Thoracic aorta (tissue), 2 donors: ENCODE measurements at places on chromosomes 11 and 22.

- H3K27ac ChIP-seq, result no peak overlapping the region
- no peaks in the 10 kb centered on the region for H3K27me3 ChIP-seq
- no peak for DNase-seq
- H3K36me3 ChIP-seq, result no peaks in the 10 kb centered on the region
- H3K4me1 ChIP-seq, result peaks cover 6% of the 10 kb centered on the region
These were observed 34.0 kb downstream of the WEE1 start for GRCh38 chr11:9607511-9607899.

DNA sequence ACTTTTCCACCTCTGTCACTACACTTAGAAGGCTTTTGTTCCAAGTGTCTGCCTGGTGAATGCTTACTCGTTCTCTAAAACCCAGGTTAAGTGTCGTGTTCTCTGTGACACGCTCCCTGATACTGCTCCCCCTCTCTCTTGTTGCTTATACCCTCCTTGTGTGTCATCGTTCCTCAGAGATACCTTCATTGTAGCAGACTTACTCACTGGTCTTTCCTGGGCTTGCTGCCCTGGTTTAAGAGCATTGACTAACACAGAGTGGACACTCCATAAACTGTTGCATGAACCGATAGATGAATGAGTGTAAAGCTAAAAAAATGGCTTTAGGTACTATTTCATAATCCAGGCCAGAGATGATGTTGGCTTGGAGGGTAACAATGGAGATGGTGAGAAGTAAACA is 171.3 kb downstream of the GRIK4 start:
- no peak overlapping the region for H3K4me3 ChIP-seq
- DNase-seq, result no peak
- H3K36me3 ChIP-seq, result no peaks in the 10 kb centered on the region
- no peaks in the 10 kb centered on the region for H3K27me3 ChIP-seq
- H3K27ac ChIP-seq, result no peak overlapping the region
- H3K4me1 ChIP-seq, result no peaks in the 10 kb centered on the region

DNA sequence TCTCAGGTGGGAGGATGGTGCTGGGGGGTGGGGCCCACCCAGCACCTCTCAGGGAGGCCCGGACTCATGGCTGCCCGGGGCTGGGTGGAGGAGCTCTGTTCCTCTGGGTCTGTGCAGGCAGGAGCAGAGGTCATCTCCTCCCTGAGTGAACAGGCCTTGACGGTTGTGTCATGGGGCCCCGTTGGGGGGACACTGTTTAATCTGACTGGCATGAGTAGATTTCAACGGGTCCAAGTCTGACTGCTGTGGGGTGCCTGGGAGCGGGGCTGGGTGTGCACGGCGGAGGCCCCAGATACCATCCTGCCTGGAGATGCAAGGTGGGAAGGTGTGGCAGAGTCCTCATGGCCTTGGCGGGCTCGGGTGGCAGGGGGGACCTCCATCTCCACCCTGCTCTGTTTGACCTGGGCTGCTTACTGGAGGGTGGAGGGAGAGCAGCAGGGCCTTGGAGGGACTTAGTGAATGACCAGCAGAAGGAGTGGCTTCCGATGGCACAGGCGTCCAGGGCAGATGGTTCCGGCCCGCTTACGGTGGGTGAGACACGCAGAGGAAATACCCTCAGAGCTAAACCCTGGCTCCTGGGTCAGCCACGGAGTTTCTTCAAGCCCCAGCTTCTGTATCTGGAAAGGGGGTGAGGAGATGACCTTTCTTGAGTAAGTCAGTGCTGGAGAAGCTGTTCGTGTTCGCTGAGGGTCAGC is 48.7 kb downstream of the SMIM38 start:
- peaks cover 4% of the 10 kb centered on the region for H3K4me1 ChIP-seq
- no peak overlapping the region for H3K4me3 ChIP-seq
- DNase-seq, result no peak
- H3K27ac ChIP-seq, result no peak overlapping the region

GRCh38 chr11:65388731-65389130 is 2.3 kb downstream of the FRMD8 start:
- no peaks in the 10 kb centered on the region for H3K27me3 ChIP-seq
- H3K4me3 ChIP-seq, result no peak overlapping the region
- no peaks in the 10 kb centered on the region for H3K36me3 ChIP-seq

DNA sequence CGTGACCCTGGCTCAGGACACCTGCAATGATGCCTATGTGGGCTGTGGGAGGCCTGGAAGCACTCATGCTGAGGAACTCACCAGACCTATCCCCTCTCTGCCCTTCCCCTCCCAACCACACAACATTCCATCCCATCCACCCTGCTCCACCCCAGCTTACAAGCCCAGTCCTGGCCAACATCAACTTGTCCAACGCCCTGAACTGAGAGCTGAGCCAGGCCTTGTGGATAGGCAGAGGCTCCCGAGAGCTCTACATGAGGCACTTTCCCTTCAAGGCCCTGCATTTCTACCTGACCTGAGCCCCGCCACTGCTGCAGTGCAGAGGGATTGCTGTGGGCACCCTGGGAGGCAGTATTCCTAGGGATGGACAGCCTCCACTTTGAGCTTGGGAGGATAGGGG is 112.4 kb downstream of the PDE2A start:
- no peaks in the 10 kb centered on the region for H3K27me3 ChIP-seq
- H3K27ac ChIP-seq, result no peak overlapping the region
- H3K4me1 ChIP-seq, result no peaks in the 10 kb centered on the region
- DNase-seq, result no peak

GRCh38 chr11:120634706-120635105 is 123.2 kb downstream of the GRIK4 start:
- H3K27ac ChIP-seq, result no peak overlapping the region
- H3K27me3 ChIP-seq, result no peaks in the 10 kb centered on the region
- no peak for DNase-seq

DNA sequence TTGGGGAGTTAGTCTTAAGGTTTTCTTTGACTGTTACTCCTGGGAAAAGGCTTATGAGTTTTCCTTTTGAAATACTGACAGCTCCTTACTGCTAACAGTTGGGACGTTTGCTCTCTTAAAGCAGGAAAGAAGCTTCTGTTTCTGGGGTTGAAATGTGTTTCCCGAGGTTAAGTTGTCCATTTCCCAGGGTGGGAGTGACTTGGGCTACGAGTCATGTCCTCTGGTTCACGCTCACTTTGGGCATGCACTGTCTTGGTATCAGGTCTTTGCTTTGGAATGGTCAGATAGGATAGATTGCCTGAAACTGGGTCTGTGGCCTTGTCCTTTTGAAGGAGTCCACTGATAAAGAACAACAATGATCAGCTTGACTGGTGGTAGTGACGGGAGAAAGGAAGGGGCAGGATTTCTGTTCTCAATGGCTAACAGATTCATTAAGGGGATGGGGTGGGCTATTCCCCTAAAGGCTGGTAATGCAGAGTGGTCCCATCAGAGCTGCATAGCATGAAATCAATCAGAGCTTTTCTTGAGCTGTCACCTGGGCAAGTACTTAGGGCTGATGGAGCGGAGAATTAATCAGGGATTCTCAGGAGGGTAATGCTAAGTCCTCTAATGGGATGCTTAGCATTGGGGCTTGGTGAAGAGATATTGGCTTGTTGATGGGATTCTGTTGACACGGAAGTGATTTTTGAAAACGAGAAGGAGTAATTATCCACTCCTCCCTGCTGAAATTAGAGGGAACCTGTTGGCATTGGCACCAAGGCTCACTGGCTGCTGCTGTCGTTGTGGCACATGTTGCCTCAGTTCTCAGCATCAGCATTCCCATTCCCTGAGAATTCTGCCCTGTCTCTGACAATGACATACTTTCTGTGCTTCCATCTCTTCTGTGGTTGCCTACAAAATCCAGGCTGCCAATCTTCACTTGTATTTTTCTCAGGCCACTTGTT is 81.6 kb downstream of the TEAD1 start:
- no peak overlapping the region for H3K27ac ChIP-seq
- no peak for DNase-seq
- peaks cover 10% of the 10 kb centered on the region for H3K4me1 ChIP-seq
- no peak overlapping the region for H3K4me3 ChIP-seq

DNA sequence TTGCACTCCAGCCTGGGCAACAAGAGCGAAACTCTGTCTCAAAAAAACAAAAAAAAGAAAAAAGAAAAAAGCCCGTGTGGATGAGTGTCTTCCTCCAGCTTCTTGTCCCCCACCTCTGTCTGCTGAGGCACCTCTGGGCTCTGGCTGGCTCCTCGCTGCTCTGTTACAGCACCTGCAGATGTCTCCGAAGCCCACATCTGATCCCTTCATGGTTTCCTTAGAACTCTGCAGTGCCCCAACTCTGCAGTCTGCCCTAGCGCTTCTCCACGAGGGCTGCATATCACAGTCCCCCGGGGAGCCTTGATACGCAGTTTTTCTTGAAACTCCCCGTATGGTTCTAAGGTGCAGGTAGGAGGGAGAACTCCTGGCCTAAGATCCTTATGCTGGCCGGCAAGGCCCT is 15.9 kb downstream of the KCTD17 start:
- H3K27me3 ChIP-seq, result no peaks in the 10 kb centered on the region
- H3K36me3 ChIP-seq, result no peaks in the 10 kb centered on the region
- H3K4me3 ChIP-seq, result no peak overlapping the region
- H3K27ac ChIP-seq, result no peak overlapping the region
- H3K4me1 ChIP-seq, result no peaks in the 10 kb centered on the region
- no peak for DNase-seq

- no peak overlapping the region for H3K4me3 ChIP-seq
- DNase-seq, result no peak
- no peak overlapping the region for H3K27ac ChIP-seq
- no peaks in the 10 kb centered on the region for H3K27me3 ChIP-seq
These were observed 221.2 kb upstream of the B3GAT1 start for GRCh38 chr11:134633276-134633675.

DNA sequence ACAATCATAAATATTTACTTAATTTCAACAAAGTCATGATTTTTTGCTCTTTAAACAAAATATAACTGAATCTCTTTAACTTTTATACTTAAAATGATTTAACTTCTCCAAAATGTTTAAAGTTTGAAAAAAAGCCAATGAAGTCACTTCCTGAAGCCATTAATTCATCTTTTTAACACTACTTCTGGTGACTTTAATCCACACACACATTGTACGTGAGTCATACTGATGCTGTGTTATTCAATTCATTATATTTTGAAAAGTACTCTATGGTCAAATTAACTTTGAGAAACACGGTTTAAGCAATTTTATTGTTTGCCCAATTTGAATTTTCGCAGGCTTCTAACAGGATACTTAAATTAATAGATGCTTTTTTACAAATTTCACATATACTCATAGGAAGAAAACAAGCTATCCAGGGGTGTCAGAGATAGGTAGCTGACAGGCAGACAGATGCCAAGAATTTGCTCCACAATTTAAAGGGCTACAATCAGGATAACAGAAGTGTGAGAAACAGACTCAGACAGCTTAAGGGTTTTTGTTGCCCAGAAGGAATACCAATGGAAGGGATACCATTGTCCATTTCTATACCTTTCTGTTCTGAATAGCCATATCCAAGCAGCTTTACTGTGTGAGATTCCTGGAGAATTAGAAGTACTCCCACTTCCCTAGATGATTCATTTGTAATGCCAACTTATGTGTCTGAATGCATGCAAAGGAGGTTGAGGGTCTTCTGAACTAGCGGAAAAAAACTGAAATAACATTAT is 118.4 kb downstream of the RBFOX2 start:
- DNase-seq, result no peak
- H3K4me3 ChIP-seq, result no peak overlapping the region
- no peak overlapping the region for H3K27ac ChIP-seq
- no peaks in the 10 kb centered on the region for H3K27me3 ChIP-seq
- no peaks in the 10 kb centered on the region for H3K36me3 ChIP-seq

DNA sequence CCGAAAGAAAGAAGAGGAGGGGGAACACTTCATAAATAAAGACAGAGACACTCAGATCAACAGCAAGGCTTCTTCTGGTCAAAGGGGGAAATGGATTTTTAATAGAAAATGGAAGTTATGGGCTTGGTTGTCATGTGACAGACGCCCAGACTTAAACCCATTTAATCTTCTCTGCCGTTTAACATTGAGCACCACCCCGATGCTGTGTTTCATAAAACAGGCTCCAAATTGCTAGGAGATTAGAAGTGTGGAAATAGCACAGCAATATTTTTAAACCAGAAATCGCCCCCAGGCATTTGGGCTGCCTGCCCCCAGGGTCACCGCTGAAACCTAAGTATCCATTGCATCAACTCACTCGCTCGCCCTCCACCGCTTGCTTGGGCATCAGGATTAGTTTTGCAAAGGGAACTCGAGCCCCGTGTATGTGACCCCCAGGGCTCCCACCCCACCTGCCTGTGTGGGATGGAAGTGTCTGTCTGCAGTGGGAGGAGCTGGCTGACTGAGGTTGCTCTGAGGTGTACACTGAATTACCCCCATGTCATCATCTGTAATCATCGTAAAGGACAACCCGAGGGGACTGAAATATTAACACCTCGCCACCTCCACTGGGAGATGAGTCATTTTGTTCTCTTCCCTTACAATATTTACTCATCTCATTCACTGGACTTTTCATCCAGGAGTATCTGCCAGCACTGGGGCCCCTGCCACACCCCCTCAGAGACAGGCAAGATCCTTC is 10.7 kb downstream of the DSCAML1 start:
- H3K4me1 ChIP-seq, result no peaks in the 10 kb centered on the region
- no peak overlapping the region for H3K27ac ChIP-seq
- no peaks in the 10 kb centered on the region for H3K36me3 ChIP-seq
- no peak overlapping the region for H3K4me3 ChIP-seq

DNA sequence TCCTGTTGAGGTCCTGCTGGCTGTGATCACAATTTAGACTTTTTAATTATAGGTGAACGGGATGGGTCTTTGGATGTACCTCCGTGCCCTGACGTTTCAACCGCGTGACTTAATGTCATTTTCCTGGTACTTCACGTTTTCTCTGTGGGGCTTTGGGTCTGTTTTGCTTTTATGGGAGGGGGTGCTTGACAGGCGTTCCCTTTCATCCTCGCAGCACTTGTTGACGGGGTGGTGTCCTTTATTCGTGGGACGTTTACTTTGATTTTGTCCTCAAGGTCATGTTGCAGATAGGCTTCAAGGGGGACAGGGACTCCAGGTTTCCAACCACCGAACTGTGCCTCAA is 994 bp downstream of the PPP6R3 start:
- H3K27ac ChIP-seq, result no peak overlapping the region
- no peak for DNase-seq
- H3K27me3 ChIP-seq, result no peaks in the 10 kb centered on the region
- H3K36me3 ChIP-seq, result no peaks in the 10 kb centered on the region
- peak overlapping the region; percentile 94 for H3K4me3 ChIP-seq
- peaks cover 53% of the 10 kb centered on the region for H3K4me1 ChIP-seq

DNA sequence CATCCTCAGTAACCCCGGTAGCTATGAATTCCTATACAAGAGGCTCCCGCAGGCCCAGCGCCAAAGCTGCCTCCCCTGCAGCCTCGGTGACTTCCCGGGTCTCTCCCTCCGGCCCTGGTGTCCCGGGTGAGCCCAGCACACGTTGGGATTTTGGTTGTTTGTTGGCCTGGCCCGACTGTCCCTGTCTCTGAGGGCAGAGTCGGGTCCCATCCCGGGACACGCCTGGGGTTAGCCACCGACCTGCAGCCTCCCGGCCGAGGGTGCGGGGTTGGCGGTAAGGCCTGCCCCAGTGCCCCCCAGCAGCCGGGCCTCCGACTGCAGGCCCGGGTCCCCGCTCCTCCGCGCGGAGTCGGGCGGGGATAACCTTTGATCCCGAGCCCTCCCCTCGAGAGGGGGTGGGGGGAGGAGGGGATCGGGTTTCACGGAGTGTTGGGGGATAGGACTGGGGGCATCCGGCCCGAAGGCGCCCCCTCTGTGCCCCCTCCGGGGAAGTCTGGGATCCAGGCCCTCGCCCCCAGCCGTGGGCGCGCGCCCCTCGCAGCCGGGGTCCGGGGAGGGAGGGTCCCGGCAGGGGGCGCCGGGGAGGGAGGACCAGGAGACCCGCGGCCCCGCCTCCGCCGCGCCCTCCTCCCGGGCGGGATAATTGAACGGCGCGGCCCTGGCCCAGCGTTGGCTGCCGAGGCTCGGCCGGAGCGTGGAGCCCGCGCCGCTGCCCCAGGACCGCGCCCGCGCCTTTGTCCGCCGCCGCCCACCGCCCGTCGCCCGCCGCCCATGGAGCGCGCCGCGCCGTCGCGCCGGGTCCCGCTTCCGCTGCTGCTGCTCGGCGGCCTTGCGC is at the start of gene FBLN1:
FBLN1 (plus strand) TSS at position 669 of the 835 bp plus-strand sequence; CDS start at position 772, 103 bp downstream.
- DNase-seq, result no peak
- H3K36me3 ChIP-seq, result no peaks in the 10 kb centered on the region
- H3K27ac ChIP-seq, result peak within 1 kb of the TSS; percentile 67
